GF-D8 (cell line): ENCODE measurements at places on chromosomes 16 and 17.

GRCh38 chr16:20074099-20074991, 655 bp upstream of the GPR139 start:
- DNase-seq, result no peak

- no peak for DNase-seq
These were observed 1.1 kb downstream of the SEPTIN12 start for GRCh38 chr16:4787068-4787467.

GRCh38 chr16:85047867-85048455, 20.4 kb downstream of the KIAA0513 start:
- peak; percentile 35 for DNase-seq

GRCh38 chr16:83831456-83831987, 23.7 kb downstream of the HSBP1 start:
- no peak for DNase-seq

DNA sequence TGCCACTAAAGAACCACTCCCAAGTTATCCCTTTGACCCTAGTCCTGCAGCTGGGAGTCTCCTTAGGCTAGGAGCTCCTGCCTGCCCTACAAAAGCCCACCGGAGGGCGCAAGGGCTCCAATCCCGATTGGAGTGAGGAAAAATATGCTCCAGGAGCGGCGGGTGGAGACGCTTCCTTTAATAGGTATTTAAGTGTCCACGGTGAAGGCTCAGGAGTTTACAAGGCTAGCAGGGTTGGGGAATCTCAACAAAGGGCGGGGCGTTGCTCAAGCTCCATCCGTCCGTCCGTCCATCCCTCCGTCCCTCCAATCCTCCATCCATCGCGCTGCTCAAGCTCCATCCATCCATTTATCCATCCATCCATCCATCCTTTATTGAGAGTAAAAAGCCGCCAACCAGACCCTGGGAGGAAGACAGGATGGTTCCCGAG, 556 bp upstream of the SPNS1 start:
- no peak for DNase-seq

DNA sequence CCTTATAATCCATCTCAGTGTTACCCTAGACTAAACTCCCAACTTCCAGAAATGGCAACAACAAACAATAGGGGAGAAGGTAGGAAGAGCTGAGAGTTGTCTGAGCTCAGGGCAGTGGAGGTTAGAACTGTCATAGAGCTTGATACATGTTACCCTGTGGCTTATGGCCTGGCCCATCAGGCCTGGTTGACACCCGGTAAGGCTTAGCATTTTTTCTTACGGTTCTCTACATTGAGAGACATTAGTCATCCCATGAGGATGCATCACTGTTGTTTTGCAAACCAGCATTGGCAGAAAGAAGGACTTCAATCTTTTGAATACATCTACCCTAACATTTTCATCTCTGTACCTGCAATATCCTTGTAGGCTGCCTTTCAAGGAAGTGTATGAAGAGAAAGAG, 226.6 kb downstream of the PHKB start:
- no peak for DNase-seq

- DNase-seq, result no peak
These were observed 3.4 kb downstream of the NARF start for GRCh38 chr17:82461827-82462524.

DNA sequence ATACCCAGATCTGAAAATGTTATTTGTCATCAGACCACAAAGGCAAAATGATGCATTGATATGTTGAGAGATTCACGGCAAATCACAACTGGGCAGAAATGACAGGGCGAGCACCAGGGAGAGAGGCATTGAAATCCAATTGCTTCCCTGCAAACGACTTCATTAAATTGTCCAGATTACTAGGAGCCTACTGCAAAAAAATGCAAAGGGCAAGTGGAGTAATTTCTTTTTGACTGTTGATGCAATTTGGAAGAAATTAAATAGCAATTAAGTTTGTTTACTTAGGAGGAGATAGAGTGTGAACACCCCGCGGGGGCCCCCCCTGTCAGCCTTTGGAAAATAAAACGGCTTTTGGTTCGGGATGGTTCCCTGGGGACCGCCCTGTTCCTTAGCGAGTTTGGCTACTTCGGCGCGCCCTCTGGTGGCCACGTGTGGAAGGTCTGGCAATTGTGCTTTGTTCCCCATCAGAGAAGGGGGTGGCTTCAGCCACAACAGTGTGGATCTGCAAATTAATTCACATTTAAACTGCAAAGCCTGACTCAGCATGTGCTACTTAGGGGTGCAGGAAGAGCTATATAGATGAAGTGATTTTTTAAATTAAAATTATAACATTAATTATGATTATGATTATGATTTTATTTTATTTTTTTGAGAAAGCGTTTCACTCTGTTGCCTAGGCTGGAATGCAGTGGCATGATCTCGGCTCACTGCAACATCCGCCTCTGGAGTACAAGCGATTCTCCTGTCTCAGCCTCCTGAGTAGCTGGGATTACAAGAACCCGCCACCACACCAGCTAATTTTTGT, 14.5 kb upstream of the TMC7 start:
- DNase-seq, result peak; percentile 2

DNA sequence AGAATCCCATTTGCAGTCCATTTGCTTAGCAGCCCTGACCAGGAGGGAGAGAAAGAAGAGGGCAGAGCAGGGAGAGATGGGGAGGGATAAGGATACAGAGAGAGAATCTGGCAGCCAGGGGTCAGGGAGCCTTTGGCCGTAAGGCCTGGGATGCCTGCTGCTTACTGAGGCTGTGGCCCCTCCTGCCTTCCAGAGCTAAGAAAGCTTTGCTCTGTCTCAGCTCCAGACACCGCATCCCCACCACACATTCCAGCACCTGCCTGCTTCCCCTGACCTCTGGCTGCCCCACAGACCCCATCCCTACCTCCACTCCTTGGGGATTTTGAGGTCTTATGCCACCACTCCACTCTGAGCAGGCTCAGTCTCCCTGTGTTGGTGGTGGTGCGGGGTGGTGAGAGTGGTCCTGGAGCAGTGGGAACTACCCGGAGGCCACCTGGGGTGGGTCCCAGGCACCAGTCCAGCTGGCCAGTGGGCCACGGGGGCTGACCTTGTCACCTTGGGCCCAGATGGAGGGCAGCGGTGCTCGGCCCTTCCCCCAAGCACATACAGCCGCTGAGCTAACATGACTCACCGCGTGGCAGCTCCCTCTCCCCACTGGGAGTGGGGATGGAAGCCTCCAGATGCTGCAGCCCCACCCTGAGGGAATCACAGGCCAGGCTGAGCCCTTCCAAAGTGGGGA, 58.3 kb downstream of the RAI1 start:
- no peak for DNase-seq

DNA sequence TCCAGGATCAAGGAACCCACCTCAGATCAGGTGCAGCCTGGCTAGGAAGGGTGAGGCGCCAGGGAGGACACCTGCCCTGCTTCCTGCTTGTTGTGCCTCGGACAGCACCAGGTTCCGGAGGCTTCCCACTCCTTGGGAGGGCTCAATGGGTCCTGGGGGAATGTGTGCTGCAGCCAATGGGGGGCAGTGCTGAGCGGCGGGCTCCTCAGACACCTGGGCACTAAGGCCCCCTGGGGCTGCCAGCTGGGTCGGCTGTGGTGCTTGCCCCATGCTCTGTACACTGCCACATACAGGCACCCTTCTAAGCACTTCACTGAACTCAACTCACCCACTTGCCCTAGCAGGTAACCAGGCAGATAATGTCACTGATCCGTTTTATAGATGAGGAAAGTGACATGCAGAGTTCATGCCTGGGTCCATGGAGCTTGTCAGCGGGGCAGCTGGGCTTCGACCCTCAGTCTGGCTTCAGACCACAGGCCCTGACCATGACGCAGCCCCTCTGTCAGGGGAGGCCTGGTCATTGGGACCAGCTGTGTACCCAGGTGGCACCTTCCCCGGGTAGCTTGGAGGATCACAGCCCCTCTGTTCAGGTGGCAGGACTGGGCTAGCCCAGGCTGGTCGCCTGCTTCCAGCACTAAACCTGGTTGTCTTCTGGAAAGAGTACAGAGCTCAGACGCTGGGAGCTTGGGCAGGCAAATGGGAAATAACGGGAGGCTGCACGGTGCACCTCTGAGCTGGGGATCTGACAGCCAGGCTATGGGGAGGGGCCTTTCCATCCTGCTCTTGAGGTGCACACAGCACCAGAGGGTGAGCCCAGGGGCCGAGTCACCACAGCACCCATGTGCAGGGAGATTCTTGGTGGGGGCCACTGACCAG, 8.2 kb downstream of the FN3K start:
- DNase-seq, result no peak

DNA sequence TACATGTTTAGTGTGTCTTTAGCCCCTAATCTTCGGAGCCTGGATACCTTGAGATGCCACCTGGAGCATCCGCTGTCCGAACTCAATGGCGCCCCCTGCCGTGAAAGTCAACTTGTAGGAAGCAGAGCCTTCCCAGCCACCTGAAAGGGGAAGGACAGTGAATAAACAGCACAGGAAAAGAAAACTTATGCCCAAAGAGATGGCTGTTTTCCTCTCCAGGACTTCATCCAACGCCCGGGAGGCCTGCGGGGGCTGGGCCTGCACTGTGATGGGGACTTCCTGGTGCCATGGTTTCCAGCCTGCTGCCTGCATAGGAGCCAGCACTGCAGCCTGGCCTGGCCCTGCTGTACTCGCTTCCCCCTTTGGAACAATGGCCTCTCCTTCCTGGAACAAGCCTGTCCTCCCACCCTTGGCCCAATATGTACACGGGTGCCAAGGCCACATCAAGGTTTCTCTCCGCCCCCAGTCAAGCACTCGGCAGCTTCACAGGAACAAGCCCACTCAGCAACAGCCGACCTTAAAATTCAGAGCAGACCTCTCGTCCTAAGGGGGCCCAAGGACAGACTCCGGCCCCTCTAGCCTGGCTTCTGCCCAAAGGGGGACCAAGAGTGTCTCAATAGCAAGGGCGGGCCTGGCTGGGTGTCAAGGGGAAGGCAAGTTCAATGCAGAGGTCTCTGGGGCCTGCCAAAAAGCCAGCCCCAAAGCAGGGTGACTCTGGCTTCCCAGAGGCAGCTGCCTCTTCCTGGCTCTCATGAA, 4.5 kb upstream of the UNC13D start:
- DNase-seq, result no peak

DNA sequence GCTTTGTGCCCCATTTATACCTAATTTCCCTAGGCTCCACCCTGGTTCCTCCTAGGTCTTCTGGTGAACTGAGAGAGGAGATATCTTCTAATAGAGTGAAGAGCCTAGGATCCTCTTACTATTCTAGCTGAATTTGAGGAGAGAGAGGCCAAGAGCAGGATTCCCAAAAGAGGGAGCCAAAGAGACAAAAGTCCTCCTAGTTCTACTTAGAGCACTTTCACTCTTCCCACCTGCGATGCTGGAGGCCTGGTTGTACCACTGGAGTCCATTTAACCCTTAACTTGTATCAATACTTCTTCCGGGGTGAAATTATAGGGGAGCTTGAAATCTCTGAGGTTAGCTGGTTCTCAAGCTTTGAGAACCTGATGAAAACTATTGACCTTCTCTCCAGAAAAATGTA, 3.4 kb upstream of the SSH2 start:
- DNase-seq, result no peak

- DNase-seq, result no peak
These were observed 225.7 kb downstream of the UTP18 start for GRCh38 chr17:51486091-51486490.

DNA sequence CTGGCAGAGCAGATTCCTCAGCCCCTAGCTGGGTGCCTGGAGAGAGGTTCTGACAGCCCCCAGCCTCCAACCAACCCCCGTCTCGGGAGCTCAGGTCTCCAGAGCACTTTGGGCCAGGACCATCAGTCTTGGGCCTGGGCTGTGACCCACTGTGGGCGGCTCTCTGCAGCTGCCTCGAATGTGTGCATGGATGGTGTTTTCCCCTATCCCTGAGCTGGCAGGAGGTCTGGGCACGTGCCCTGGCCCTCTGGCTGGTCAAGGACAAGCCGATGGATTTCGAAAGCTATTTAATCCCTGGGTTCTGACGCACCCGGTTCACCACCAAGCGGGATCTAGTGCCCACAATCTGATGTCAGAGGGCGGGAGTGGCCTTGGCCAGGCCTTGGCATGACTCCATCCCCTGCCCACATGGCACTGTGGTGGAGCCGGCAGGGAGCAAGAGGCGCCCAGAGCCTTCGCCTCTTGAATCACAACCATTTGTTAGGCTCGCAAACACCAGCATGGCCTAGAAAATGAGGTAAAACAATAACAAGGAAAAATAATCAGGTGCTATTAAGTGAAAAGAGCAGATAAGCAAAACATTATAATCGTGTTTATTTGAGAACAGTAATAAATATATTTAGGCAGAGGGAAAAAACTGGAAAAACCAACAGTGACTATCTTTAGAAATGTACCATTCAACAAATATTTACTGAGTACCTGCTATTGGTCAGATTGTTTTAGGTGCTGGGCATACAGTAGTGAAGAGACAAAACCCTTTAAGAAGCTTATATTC, 69.3 kb upstream of the TOB1 start:
- no peak for DNase-seq

DNA sequence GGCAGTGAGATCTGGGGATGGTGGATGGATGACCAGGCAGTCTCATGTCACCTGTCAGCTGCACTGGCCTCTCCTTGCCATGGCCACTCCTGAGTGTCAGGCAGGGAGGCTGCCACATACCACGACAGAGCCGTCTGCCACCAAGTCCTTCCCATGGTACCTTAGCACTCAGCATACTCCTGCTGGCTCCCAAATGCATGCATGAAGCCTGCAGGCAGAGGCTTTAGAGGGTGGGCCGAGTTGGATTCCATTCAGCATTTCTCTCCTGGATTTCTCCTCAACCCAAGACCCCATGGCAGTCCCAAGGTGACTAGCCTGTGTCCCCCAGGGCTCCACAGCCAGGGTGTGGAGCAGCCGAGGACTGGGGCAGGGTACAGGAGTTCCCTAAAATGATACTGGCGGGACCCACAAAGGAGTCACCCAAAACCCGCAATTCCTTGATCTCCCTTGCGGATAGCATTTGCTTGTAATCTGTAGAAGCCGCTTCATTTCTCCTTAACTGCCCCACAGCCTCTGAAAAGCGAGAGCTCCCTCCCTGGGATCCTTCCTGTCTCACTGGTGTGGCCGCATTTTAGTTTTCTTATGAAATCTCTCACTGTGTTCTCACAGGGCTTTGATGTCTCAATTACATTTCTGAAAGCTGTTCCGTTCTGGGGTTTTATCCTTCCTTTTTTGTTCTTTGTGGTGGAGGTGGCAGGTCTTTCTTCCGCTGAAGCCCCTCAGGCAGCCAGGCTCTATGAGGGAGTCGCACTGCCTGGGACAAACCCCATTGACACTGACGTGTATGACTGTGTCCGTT, 141.4 kb downstream of the SOCS1 start:
- peak; percentile 83 for DNase-seq

DNA sequence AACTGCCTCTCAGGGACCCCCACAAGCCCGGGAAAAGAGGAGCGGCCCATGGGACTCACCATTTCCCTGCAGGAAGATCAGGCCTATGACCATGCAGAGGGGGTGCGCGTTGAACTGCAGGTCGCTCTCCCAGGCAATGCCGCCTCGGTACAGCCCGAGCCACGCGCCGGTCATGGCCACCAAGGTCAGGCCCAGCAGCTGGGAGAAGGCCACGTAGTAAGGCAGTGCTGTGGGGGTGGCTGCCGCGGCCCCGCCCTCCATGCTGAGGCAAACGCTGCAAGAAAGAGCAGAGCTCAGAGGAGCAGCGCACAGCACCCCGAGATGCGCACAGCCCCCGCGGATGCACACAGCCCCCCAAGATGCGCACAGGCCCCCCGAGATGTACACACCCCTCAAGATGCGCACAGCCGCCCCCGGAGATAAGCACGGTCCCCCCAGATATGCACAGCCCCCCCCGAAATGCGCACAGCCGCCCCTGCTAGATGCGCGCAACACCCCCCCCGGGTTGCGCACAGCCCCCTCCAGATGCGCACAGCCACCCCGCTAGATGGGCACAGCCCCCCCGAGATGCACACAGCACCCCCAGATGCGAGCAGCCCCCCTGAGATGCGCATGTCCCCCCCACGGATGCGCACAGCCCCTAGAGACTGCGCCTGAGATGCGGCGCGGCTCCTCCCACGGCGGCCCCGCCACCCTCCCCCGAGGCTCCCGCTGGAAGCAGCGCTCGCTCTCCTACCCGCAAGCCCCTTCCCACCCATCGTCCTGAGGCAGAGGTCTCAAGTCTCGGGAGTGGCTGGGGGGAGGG, 8.6 kb downstream of the CYB561 start:
- DNase-seq, result no peak
